ENCODE measurements at places on chromosomes 4 and X.

GRCh38 chr4:52038103-52038912 lies at the start of gene SGCB:
SGCB (minus strand) TSS chr4:52038299; CDS start chr4:52038259, 40 bp downstream.
- DNase-seq = peak; percentile 32

DNA sequence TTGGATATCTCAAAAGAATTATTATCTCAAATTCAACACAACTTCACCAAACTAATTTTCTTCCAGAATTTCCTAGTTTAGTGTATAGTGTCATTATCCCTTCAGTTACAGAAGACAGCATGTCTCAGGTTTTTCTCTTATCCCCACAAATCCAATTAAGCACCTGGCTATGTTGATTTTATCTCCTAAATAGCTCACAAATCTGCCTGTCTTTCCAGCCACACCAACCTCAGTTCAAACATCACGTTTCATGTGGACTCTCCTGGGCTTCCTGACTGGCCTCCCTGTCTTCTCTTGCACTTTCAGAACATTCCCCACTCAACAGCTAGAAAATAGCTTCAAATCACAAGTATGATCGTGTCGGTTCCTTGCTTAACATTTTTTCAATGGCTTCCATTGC lies 14.8 kb downstream of the STK32B start:
- DNase-seq = no peak

GRCh38 chr4:67918428-67918827 lies 34.6 kb upstream of the TMPRSS11D start:
- DNase-seq = no peak

DNA sequence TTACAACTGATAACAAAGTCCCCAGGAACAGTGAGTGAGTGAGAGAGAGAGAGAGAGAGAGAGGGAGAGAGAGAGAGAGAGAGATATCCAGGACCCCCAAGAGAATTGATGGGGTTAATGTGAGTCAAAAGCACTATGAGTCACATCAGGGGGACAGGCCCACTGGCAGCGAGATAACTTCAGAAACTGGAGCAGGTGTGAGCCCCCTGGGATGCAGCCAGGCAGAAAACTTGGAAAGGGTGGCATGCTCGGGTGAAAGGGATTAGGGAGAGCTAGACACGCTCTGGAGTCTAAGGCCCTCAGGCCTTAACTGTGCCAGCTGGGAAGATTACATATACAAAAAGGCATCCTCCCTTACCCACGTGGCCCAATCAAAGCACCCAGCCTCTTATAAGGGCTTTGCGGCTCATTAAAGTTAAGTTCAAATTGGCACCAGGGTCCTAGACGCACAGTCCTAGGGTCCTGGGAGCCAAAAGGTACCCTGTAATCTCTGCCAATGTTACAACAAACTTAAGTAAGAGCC lies 841 bp downstream of the ACOT9 start:
- DNase-seq = peak; percentile 50

DNA sequence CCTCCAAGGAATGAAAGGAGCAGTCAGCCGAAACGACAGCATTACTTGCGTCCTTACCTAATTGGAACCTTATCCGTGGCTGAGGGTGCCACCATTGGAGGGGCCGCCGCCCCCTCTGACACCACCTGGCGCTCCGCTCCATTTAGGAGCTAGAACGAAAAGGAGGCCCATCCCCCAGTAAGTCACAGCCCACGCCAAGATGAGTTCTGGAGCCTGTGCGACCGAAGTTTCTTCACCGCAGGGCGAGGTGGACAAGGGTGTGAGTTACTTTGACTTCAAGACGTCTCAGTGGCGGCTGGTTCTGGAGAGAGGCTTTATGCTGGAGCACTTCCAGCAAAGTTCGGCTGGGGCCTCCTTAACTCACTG lies 729 bp upstream of the IRF2 start:
- peak; percentile 83 for DNase-seq

DNA sequence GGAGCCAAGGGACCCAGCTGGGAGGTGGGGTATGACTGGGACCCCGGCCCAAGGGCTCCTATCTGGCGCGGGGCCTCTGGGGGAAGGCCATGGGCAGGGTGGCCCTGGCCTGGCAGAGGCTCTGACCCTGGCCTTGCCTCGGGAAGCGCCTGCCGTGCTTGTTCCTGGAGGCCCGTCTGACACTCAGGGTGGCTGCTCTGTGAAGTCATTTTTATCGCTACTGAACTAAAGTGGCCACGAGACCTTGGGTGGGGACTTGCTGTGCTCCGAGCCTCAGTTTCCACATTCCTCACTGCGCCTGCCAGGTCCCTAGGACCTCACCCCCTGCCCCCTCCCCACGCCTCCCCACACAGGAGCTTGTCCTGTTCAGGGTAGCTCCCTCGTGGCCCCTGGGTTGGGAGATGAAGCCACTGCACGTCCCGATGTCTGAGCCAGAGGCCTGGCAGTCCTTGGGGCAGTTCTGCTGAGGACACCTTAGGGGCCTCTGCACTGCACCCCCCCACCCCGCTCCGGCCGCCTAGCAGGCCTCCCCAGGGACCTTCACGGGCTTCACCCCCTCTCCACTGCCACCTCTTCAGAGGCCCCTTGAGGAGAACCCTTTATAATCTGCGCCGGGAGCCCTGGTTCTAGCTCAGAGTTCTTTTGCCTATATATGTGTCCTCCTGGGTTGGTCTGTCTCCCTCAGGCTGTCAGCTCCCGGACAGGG lies 639 bp upstream of the SORCS2 start:
- DNase-seq = no peak

- peak; percentile 22 for DNase-seq
Observed at GRCh38 chr4:5460106-5460801, 248.1 kb downstream of the EVC2 start.

DNA sequence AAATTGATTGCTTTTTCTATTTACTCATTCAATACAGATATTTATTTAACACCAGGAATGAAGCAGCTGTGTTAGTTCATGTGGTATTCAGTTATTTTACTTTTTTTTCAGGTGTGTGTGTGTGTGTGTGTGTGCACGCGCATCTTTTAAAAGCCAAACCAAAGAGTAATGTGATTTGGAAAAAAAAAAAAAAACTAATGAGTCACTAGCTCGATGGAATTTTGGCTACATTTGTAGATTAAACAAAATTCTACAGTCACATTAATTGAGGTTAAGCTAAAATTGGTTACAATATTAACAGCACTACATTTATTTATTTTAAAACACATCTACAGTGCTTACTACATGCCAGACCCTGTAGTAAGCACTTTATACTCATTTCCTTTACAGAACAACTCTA lies 66.8 kb downstream of the HHIP start:
- DNase-seq = no peak

DNA sequence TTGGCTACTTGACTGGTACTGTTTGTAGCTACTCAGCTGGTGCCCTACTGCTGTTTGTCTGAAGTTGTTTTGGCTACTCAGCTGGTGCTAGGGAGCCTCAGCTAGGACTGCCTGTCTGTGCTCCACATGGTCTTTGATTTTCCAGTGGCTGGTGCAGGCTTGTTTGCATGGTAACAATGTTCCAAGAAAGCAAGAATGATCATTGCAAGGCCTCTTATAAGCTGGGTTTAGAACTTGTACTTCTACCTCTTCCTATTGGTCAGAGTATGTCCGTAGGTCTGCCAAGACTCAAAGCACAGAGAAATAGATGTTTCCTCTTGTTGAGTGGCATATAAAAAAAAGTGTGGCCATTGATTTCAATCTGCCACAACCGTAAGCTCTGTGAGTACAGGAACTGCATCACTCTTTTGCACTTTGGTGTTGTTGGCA lies 17.6 kb downstream of the NFKB1 start:
- no peak for DNase-seq

GRCh38 chr4:30767147-30767845 lies 47.1 kb downstream of the PCDH7 start:
- no peak for DNase-seq

DNA sequence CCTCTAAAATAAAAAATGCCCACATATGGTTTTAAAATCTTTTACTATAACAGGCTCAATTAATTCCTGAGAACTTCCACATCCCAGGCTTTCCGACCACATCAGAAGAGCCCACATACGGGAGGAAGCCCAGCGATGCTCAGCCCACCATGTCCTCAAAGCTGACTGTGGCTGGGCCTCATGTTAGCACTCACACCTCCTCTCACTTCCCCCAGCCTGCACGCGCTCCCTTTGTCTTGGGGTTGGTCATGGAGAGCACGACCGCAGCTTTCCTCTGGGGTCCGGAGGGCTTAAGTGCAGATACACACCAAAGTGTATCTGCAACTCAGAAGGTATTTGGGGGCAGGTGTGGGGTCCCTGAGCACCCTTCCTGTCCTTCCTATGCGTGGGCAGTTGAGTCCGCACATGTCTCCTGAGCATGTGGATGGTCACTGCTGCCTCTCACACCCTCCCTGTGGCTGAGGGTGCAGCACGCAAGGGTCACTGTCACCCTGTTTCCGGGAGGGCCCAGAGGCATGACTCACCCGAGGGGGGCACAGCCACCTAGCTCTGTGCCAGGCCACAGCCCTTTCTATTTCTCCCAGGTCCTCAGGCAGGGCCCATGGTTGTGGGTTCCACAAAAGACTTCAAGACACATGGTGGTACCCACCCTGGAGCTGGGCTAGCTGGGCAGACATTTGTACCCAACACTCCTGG lies 21.2 kb downstream of the WDR1 start:
- DNase-seq = no peak

DNA sequence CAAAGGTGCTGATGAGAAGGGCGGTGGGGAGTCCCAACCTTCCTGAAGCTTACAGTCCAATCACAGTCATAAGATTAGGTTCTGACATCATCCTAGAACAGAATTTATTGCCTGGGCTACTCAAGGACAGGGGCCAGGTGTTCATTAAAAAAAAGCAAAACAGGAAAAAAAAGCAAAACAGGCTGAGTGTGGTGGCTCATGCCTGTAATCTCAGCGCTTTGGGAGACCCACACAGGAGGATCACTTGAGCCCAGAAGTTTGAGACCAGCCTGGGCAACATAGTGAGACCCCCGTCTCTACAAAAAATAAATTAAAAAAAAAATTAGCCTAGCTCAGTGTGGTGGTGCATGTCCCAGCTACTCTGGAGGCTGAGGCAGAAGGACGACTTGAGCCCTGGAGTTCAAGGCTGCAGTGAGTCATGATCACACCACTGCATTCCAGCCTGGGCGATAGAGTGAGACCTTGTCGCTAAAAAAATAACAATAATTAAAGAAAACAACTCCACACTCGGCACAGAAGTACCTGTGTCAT lies 3.0 kb downstream of the RAB9A start:
- no peak for DNase-seq

GRCh38 chr4:43242606-43243005 lies 350.1 kb downstream of the GRXCR1 start:
- no peak for DNase-seq

DNA sequence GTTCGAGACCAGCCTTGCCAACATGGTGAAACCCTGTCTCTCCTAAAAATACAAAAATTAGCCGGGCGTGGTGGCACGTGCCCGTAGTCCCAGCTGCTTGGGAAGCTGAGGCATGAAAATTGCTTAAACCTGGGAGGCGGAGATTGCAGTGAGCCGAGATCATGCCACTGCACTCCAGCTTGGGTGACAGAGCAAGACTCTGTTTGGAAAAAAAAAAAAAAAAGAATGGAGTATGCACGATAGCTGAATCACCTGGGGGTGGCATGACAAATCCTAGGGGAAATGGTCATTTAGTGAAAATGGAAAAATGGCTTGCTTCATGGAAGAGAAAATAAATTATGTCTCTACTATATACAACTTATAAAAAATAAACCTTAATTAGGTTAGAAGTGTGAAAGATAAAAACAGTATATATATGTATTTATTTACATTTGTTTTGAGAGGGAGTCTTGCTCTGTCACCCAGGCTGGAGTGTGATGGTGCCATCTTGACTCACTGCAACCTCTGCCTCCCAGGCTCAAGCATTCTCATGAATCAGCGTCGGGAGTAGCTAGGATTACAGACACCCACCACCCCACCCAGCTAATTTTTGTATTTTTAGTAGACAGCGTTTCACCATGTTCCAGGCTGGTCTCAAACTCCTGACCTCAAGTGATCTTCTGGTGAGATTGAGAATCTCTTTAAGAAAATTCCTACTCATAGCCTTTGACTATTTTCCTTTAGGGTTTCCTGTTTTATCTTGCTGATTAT lies 19.3 kb upstream of the ING2 start:
- DNase-seq = no peak

GRCh38 chr4:152534541-152535359 lies 1.1 kb downstream of the FBXW7 start:
- DNase-seq = peak; percentile 61

DNA sequence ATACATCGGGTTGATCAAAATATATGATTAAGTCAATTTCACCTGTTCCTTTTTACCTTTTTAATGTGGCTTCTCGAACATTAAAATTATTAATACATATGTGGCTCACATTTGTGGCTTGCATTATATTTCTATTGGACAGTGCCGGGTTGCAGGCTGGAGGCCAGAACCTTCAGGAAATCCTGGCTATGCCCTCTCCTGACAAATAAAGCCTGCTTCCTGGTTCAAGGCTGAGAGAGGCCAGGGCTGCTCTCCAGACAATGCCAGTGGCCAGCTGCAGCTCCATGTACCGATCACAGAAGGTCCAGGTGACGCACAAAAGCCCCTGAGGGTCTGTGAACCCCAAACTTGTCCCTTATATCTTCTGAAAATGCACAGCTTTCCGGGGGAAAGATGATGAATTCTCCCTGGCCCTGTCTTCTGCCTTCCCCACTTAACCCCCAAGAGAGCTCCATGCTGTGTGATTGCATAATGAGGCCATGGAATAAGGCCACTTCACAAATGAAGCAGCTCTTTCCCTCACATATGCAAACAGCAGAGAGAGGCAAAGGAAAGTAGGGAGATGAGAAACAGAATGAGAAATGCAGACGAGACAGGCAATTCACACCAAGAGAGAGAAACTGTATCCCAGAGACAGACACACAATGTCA lies 241.2 kb downstream of the BCOR start:
- no peak for DNase-seq

DNA sequence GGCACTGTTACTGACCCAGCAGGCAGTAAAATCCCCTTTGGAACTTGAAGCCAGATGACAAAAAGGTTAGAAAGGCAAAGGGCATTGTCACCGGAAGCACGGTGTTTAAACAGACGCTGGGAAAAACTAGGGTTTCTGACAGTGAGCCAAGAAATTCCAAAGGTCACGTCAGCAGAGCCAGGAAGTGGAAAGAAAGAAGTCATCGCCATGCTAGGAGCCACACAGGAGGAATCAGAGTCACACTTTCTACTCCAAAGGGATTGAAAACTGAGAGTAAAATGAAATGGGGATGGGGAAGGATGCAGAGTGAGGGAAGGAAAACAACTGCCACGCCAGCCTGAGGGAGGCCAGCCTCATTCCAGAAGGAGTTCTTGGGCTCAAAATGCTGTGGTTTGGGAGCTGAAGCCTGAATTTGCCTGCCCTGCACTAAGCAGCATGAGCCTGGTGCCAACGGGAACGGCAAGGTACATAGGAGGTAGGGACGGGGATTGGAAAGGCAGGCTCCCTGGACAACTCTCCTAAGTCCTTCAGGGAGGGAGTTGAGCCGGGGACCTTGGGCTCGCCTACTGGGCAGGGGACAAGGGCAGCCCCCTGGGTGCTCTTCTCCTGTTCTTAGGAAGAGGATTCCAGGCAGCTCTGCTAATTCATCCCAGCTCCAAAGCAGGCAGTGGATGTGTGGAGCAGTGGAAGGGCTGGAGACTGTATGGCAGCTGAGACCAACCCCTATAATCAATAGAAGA lies 66.8 kb downstream of the SOWAHB start:
- no peak for DNase-seq

- DNase-seq = no peak
Observed at GRCh38 chr4:150411520-150411919, 170.4 kb upstream of the MAB21L2 start.

GRCh38 chrX:131745942-131746489 lies 202.1 kb downstream of the OR13H1 start:
- DNase-seq = no peak

Measured in erythroblast (primary cell).